Right lobe of liver (tissue), 6 donors: ENCODE measurements at places on chromosomes 13 and 19. TPM values are rescaled to one million over a fixed set of nuclear protein-coding genes. Genes with fewer than 3 reads are reported as not detected.
A peak's percentile ranks its signal among the peaks of the same experiment; 100 is the strongest.

DNA sequence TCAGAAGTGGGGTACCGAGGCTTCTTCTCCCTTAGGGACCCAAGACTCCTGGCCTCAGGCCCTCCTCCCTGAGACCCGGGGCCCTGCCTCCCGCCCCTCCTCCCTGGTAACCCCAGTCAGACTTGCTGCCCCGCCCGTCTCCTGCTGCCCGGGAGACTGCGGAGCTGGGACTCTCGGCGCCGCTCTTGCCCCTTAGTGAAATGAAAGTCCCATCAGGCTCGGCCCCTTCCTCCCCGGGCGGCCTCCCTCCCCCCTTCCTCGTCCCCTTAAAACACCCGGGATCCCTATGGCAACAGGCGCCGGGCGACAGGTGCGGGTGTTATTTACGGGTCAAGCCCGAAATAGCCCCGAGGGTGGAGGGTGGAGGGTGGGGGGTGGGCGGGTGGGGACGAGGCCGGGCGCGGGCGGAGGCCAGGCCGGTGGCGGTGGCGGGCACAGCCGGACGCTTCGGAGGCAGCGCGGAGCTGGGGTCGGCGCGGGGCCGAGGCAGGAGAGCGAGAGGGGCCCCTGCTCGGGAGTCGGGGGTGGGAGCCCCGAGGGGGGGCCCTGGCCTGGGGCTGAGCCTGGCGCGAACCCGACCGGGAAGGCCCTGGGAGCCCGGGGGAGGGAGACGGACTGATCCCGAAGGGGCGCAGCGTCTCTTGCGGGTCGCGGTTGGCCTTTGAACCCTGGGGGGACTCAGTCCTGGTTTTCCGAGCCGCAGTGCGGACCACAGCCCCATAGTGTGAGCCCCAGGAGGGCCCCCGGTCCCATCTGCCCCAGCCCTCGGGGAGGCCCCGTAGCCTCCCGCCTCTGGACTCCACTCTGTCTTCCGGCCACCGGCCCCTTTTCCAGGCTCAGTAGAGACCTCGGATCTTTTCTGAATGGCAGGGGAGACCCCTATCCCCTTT, at the start of gene CACNG6:
Gene CACNG6 (plus strand): TSS at position 414 of the 890 bp plus-strand sequence. CDS start 1,241 bp downstream, outside the sequence.
- DNase-seq = no peak

DNA sequence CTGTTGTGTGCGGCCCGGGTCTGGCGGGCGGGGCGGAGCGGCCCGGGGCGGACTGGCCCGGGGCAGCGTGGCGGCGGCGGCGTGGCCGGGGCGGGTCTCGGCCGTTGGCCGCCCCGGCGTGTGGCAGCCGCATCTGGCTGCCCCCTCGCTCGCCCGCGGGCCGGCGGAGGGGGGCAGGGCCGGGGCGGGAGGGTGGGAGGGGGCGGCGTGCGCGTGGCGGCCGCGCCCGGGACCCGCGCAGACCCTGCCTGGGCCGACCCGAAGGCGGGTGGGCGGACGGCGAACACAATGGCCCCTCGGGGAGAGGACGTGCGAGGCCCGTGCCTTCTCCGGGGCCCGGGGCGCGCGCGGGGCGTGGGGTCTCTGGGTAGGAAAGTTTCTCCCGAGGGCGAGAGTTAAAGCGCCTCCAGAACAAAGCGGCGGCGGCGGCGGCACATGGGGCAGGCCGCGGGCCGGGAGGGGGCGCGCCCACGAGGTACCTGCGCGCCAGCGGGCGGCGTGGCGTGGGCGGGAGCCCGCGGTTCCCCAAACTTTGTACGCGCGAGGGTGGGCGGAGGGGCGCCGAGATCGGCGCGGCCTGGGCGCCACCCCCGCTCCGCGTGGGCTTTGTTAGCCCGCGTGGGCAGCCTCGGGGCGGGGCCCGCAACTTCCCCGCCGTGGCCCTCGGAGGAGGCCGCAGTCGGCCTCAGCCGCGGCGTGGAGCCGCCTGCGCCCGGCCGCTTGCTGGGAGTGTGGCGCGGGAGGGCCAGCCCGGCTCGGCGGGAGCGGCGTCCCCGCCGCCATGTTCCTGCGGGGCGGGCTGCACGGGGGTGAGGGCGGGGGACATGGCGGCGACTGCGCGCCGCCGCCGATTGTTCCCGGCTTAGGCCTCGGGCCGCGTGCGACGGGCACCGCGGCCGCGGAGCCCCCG, 764 bp downstream of the MIR17HG start:
- peak; percentile 67 for DNase-seq

- no peak for DNase-seq
Observed at GRCh38 chr19:15400521-15401396, 18.0 kb downstream of the AKAP8L start.

The NDUFS7 gene
- 76.8 TPM for total RNA-seq

The ZNF625 gene
- 1.6 TPM for total RNA-seq

The CEACAM3 gene
- total RNA-seq = 0.55 TPM

The PRKCG gene
- total RNA-seq = not detected

- no peak for DNase-seq
Observed at GRCh38 chr13:85313761-85314503, 485.3 kb downstream of the SLITRK6 start.

DNA sequence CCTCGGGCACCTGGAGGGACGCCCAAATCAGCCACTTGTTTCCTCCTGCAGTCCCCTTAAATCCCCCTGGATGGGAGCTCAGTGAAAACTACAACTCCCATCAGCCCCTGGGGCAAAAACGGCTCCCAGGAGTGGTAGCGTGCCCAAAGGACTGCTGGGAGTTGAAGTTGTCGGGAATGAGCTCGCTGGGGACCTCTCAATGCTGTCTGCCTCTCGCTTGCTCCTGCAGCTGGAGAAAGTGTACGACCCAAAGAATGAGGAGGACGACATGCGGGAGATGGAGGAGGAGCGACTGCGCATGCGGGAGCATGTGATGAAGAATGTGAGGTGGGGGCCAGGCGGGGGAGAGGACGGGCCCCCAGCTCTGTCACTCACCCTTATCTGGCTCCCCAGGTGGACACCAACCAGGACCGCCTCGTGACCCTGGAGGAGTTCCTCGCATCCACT, 14.7 kb upstream of the DHDH start:
- no peak for DNase-seq

DNA sequence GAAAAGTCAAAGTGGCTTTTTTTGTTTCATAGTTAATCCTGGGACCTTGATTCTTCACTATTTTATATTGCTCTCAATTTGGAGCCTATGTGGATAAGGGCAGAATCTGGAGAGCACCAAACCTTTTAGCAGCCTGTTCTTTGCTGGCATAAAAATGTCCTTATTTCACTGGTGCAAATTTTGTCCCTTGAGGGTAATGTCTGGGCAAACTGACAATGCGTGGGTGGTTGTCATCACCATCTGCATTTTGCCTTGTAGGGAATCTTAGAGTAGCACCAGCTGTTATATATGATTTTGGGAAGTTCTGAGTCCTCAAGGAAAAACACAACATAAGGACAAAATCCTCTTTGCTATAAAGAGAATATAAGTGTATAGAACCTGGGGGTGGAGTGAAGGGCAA, 336.9 kb upstream of the HTR2A start:
- no peak for DNase-seq

The UBE2L5 gene
- not detected for total RNA-seq

The ADGRE2 gene
- 1.7 TPM for total RNA-seq

GRCh38 chr19:14835011-14835410, at the start of the genes OR7A5 and OR7C1:
Gene OR7A5 (minus strand): TSS chr19:14835185. CDS start chr19:14828241, 6,944 bp downstream.
Gene OR7C1 (minus strand): TSS chr19:14835185. CDS start chr19:14800136, 35,049 bp downstream.
- DNase-seq = no peak

The IRGC gene
- not detected for total RNA-seq

The CD33 gene
- total RNA-seq = 5.3 TPM
